ENCODE measurements at places on chromosomes 4 and X.

GRCh38 chr4:32884198-32884597, 2164.0 kb downstream of the PCDH7 start:
- DNase-seq, result no peak

GRCh38 chrX:13090339-13091110, 46.1 kb upstream of the FAM9C start:
- DNase-seq, result no peak

- DNase-seq, result no peak
Measured at GRCh38 chrX:12975991-12976558, 1.2 kb downstream of the TMSB4X start.

DNA sequence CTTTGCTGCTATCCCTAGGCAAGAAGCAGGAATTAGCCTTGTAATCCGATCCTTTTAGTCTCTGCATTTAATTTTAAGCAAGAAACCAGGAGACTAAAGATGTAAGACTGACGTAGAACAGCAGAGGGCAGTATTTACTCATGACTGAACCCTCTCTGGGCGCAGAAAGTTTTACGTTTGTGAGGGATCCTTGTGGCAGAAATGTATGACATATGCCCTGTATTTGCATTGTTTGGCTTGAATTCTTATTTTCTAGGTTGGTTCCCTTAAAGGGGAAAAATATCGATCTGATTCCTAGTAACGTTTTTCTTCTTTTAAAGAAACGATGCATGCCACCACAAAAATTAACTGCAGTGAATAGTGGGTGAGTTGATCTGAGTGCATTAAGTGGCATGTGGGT, 1.3 kb upstream of the FAT4 start:
- no peak for DNase-seq

- DNase-seq, result no peak
Measured at GRCh38 chr4:105541420-105541819, 11.0 kb upstream of the ARHGEF38 start.

- no peak for DNase-seq
Measured at GRCh38 chr4:79598801-79599200, 190.8 kb upstream of the GK2 start.

DNA sequence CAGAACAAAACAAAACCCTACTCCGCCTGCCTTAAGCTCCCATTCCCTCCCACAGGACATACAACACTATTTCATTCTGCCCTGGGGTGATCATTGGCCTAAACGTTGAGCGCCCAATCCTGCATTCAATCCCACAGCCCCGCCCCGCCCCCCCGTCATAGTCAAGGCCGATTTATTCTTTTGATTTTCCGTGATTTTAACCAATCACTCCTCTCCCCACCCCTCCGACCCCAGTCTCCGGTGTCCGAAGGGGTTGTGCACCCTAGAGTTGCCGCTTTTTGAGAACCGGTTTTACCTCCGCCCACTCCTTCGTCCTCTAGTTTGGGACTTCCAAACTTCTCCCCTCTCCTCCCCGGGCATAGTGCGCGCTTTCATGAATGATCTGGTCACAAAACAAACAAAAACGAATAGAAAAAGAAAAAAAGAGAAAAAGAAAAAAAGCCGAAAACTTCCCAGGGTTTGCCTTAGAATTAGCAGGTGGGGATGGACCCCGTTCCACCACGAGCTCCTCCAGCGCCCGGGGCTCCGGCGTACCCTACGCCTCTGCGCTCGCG, 446 bp upstream of the UBE2A start:
- DNase-seq, result no peak

DNA sequence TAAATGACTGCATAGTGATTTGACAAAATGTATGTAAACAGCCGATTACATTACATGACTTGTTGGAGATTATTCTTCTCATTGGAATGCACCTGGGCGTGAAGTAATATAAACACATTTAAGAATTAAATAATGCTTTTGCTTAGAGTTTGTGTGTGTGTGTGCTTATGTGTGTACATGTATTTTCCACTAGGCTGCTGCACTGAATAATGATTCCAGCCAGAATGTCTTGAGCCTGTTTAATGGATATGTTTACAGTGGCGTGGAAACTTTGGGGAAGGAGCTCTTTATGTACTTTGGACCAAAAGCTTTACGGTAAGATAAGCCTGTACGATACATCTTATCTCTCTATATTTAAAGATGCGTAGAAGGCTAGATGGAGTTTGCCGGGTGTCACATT, 12.6 kb downstream of the NEIL3 start:
- DNase-seq, result no peak

GRCh38 chr4:154869301-154869700, 88.2 kb downstream of the RBM46 start:
- no peak for DNase-seq

DNA sequence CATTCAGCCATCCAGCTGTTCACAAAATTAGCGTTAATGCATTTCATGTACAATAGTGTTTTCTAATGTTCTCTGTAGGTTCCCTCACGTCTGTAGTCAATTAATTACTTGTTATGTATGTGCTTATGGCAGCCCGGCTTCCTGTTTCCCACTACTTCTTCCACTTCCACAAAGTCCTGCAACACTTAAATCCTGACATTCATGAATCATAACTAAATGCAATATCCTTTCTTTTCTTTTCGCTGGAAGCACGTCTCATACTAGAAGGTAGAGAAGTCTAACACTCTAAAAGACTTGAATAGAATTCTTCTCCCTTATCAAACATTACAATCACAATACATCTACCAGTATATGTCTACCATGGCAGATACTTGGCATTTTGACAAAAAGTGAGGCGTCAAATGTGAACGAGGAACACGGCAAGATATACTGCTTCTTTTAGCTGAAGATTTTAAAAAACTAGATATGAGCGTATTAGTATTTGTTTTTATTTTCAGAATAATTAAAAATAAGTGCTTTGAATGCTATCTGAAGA, 239.0 kb upstream of the DIAPH2 start:
- DNase-seq, result no peak

- DNase-seq, result no peak
Measured at GRCh38 chr4:60605646-60606354, 594.3 kb upstream of the ADGRL3 start.

DNA sequence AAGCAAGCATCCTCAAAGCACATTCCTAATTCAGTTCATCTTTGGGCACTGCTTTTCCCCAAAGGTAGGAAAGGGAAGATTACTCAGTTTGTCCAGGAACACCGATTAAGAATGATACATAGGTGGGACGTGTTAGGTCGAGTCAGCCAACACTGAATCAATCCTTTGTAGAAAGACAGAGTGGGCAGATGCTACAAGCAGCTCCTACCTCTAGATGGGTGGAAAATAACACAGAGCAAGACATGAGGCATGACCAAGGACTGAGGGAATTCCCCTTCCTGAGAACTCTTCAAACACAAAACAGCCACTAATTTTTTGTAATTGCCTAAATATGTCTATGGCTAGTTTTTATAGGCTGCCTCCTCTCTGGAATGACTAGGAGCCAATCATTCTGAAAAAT, 331.7 kb downstream of the HNRNPD start:
- no peak for DNase-seq

Data from stimulated activated CD4-positive, alpha-beta T cell treated with anti-CD3 and anti-CD28 coated beads, Interleukin-1b, Interleukin-23, amount 100 ng/mL, for 1 hour (primary cell).